ENCODE measurements at places on chromosomes 3 and 15.

- H3K27ac ChIP-seq: no peak overlapping the region
- no peaks in the 10 kb centered on the region for H3K36me3 ChIP-seq
- H3K27me3 ChIP-seq: peaks cover 15% of the 10 kb centered on the region
- DNase-seq: no peak
- H3K4me3 ChIP-seq: no peak overlapping the region
These were observed 4.1 kb downstream of the SEMA4B start for GRCh38 chr15:90205050-90205848.

DNA sequence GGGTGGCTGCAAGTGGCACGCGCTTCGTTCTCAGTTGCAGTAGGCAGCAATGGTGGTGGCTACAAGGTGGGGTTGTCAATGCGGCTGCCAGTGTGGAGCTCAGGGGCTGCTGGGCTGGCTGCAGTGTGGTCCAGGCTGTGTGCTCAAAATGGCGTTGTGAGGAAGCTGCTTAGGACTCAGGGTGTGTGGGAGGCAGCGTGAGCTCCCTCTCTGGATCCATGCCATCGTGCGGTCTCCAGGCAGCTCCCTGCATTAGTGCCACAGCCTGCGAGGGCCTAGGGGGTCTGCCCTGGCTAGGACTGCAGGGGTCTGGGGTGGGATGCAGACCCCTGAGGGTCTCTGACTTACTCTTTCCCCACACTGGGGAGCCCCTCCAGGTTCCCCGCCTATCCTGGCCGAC is 397.2 kb downstream of the OCA2 start:
- no peak overlapping the region for H3K4me3 ChIP-seq
- H3K27ac ChIP-seq: no peak overlapping the region
- no peak for DNase-seq
- peaks cover 5% of the 10 kb centered on the region for H3K27me3 ChIP-seq

DNA sequence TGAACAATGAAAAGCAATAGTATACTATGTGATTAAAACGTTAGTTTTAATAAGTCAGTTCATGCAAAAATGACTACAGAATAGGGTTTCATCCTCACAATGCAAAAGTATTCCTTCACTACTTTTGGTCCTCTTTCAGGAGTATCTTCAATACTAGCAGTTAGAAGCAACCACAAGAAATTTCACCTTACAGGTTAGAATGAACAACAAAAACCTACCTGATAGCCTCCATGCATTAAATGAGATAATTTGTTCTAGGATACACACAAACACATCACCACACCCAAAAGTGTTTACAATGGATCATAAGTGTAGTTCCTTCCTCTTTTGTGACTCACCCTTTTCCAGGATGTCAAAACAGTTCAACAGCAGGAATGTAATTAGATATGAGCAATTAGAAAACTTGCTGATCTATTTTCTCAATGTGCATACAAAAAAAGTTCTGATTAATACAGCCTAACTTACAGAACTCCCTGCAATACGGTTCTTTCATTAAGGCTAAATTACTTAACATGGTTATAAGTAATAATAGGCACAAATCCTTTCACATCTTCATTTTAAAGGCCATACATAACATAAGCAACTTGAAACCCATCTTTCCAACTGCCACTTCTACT is 21.6 kb downstream of the UACA start:
- H3K36me3 ChIP-seq: no peaks in the 10 kb centered on the region
- H3K27me3 ChIP-seq: no peaks in the 10 kb centered on the region
- no peak for DNase-seq
- no peak overlapping the region for H3K4me3 ChIP-seq
- no peaks in the 10 kb centered on the region for H3K4me1 ChIP-seq

DNA sequence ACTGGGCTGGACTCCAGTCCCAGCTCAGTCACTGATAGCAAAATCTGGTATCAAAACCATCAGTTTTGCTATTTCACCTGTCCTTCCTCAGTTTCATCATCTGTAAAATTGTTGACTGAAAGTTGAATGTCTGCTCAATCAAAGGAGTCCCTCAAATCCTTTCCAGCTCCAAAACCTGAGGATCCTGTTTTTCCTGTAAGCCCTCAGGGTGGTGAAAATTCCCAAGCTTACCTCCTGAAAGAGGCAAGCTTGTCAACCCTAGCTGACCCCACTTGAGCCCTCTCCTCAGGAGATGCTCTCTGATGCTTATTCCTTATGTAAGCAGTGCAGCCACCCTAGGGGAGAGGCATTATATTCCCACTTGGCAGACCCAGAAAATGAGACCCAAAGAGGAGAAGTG is 82.6 kb downstream of the HMG20A start:
- no peak for DNase-seq
- H3K36me3 ChIP-seq: no peaks in the 10 kb centered on the region
- no peak overlapping the region for H3K4me3 ChIP-seq
- H3K27ac ChIP-seq: no peak overlapping the region

GRCh38 chr3:178949896-178950295 is 121.7 kb downstream of the ZMAT3 start:
- peaks cover 1% of the 10 kb centered on the region for H3K4me1 ChIP-seq
- H3K27ac ChIP-seq: no peak overlapping the region
- H3K36me3 ChIP-seq: peaks cover 5% of the 10 kb centered on the region
- H3K27me3 ChIP-seq: peaks cover 3% of the 10 kb centered on the region
- H3K4me3 ChIP-seq: no peak overlapping the region

DNA sequence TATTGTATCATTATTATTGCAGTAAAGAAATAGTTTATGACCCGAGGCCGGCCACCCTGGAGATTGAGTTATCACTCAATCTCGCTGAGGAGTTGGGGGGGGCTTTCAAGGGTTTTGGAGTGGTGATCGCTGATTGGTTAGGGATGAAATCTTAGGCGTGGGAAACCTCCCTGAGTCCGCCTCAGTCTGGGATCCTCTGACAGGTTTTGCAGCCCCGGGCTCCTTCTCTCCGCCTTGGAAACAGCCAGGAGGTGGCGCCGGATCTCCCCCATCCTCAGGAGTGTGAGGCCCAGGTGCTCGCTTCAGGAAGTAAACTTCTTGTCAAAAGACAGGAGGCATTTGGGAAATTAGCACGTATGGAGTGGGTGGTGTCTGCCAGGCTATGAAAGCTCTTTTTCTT is 41.1 kb upstream of the SEC61A1 start:
- H3K27me3 ChIP-seq: peaks cover 4% of the 10 kb centered on the region
- H3K36me3 ChIP-seq: no peaks in the 10 kb centered on the region
- no peak overlapping the region for H3K4me3 ChIP-seq
- H3K27ac ChIP-seq: no peak overlapping the region
